ENCODE measurements at places on chromosomes 5 and 9.

- DNase-seq = no peak
These were observed 182.0 kb upstream of the IER5L start for GRCh38 chr9:129359916-129360536.

DNA sequence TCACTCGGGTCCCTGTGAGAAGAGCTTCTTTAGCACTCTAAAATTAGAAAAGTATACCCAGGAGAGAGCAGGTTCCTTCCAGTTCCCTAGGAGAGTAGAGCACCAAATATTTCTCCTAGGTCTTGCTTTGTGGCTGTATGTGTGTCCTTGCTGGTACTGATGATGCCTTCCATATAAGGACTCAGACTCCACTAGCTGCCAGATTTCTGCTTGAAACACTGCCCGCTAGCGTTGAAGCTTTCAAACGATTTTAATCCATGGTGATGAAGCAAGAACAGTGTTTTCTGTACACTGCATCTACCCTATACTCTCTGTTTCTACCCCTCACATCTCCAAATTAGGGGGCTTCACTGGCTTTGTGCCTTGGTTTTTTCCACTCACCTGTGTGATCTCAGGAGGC, 2.4 kb upstream of the SMC2 start:
- DNase-seq = no peak

- no peak for DNase-seq
These were observed 17.6 kb downstream of the AP3S1 start for GRCh38 chr5:115859378-115859777.

DNA sequence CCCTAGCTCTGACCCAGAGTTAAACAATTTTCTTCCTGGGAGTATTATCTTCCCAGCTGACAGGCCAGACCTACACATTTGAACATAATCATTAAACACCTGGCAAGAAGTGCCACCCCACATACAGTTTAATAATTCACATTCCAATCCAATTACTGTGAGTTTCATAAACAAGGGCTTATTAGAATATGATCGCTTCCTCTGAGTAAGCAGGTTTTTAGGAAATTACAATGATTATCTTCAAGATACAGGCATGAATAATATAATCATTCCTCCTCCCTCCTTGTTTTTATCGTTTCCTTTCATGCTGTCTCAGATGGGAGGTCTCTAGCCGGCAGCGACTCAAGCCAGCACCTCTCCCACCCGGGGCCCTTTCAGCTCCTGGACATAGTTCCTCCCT, 15.8 kb upstream of the KIF4B start:
- DNase-seq = no peak

GRCh38 chr5:178940569-178941360, at the start of gene ZNF454:
TSS of gene ZNF454 (plus strand) at chr5:178941198. CDS start at chr5:178942792, 1,594 bp downstream.
- no peak for DNase-seq

GRCh38 chr5:34606101-34606500, 50.0 kb upstream of the RAI14 start:
- DNase-seq = no peak

DNA sequence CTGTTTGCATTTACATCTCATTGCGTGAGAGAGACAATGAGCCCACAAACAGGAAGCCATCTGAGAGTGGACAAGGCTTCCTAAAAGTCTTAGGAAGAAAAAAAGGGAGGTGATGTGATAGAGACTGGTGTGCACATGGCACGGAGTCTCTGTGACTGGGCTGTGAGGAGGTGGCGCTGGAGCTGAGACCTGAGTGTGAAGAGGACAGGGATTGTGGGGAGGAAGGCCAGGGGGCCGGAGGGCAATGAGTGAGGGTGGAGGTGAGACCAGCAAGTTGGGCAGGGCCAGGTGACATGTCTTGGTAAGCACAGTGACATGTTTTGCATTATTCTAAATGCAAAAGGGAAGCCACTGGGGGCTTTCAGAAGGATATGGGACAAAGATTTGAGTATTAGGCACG, 45.0 kb downstream of the TSPAN17 start:
- DNase-seq = no peak

DNA sequence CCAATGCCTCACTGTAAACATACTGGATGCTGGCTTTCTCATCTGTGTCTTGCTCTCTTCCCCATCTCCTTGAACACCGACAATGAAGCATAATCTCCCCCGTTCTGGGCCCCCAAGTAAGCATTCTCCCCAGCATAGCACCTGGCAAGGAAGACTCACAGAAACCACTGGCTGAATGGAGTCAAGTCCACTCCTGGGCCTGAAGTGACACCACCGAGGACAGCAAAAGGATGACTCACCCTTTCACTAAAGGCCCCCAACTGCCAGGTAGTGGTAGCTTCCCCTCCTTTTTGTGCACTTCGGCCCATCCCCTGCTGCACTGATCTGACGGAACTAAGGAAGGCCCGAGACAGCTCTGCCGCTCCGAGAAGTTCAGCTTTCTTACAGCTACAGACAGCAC, 9.4 kb downstream of the VDAC1 start:
- DNase-seq = no peak

- DNase-seq = no peak
These were observed 2.2 kb downstream of the DDX41 start for GRCh38 chr5:177514541-177514940.

DNA sequence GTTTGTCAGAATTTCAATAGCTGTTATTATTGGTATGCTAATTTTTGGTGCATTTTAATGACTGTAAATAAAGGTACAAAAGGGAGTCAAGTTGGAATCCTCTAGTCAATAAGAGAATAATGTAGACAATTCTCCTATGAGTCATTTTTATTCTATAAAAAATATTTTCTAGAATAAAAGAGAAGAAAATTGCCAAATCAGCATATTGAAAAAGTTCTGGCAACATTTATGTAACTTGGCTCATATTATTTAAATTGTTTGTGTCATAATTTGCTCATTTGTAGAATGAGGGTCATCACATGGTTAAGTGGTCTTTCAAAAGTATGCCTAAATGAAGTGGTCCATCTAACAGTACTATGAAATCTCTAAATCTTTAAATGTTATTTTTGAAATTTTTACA, 1719.8 kb upstream of the WWC1 start:
- DNase-seq = no peak

- no peak for DNase-seq
These were observed 47.0 kb downstream of the KCNV2 start for GRCh38 chr9:2764353-2764752.

DNA sequence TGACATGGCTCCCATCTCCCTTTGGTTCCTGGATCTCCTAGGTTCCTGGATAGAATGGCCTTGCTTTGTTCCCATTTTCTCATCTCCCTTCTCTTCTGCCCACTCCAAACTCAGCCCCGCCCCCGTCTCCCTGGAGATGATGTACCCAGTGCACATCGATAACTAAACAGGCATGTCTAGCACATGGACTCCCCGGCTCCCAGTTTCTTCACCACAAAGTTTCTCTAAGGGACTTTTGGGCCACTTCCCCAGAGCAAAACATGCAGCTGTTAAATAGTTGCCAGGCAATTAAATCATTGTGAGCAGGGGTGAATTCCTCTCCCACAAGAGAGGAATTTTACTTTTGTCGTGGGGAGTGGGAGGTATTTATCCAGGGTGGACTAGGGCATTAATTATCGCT, 259.0 kb downstream of the GADD45G start:
- no peak for DNase-seq

DNA sequence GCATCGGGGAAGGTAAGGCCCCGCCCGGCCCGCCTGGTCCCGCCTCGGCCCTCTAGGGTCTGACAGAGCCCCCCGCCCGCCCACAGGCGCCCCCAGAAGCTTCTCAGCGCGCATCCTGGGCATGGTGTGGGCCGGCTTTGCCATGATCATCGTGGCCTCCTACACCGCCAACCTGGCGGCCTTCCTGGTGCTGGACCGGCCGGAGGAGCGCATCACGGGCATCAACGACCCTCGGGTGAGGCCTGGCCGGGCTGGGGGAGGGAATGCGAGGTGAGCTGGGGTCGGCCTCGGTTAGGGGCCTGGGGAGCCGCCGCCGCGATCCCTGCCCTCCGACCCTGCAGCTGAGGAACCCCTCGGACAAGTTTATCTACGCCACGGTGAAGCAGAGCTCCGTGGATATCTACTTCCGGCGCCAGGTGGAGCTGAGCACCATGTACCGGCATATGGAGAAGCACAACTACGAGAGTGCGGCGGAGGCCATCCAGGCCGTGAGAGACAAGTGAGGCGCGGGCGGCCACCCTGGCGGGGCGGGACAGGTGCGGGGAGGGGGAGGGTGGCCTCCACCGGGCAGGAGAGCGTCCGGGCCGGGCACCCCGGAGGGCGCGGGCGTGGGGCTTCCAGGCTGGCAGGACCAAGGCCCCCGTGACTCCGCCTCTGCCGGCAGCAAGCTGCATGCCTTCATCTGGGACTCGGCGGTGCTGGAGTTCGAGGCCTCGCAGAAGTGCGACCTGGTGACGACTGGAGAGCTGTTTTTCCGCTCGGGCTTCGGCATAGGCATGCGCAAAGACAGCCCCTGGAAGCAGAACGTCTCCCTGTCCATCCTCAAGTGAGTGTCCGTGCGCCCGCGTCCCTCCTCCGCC, 7.1 kb downstream of the LRRC26 start:
- no peak for DNase-seq

- no peak for DNase-seq
These were observed 2.0 kb upstream of the IRF1 start for GRCh38 chr5:132492386-132493125.

GRCh38 chr5:82622205-82622604, 344.1 kb upstream of the RPS23 start:
- no peak for DNase-seq

DNA sequence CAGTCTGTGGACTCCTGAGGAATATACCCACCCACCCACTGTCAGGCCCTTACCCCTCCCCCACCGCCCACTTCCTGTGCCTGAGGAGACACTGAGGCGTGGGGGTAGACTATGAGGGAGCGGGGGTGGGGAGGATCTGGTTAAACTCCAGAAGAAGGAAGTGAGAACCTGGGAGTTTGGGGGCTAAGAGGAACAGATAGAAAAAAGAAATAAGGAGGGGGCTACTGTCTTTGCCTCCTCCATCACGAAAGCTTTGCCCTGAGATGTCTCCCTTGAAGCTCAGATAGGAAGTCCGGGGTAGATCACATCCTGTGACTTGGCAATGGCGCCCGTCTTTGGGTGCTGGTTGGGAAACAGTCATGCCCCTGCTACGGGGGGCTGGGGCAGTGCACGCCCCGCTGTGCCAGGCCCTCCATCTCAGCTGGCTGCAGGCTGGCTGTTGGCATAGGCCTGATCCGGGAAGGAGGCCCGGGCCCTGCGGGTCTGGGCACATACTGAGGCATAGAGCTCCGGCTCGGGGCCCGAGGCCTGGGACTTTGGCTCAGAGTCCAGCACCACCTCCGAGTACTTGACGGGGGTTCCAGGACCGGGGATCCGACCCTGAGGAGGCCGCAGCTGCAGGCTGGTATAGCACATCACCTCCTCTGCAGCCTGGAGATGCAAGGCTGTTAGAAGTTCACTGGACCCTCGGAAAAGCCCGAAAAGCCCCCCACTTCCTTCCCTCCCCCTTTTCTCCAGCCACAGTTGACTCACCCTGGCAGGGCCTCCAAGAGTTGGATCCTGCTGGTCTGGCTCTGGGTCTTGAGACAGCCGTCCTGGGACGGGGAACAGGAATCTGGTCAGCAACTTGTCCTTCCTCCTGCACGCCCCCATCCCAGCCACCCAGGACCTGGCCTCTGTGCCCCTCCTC, 1.0 kb downstream of the SIT1 start:
- no peak for DNase-seq

GRCh38 chr5:119355685-119356611, at the start of gene TNFAIP8:
TSS of gene TNFAIP8 (plus strand) at chr5:119356019. CDS start at chr5:119356091, 72 bp downstream.
- DNase-seq = no peak

DNA sequence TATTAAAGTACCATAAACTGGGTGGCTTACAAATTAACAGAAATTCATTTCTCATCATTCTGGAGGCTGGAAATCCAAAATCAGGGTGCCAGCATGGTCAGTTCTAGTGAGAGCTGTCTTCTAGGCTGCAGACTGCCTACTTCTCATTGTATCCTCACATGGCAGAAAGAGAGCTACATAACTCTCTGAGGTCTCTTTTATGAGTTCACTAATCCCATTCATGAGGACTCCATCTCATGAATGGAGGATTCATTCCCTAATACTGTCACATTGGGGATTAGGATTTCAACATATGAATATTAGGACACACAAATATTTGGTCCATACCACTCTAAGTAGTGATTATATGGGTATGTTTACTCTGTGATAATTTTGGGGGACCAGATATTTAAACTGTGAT, 84.0 kb downstream of the ERP44 start:
- no peak for DNase-seq

DNA sequence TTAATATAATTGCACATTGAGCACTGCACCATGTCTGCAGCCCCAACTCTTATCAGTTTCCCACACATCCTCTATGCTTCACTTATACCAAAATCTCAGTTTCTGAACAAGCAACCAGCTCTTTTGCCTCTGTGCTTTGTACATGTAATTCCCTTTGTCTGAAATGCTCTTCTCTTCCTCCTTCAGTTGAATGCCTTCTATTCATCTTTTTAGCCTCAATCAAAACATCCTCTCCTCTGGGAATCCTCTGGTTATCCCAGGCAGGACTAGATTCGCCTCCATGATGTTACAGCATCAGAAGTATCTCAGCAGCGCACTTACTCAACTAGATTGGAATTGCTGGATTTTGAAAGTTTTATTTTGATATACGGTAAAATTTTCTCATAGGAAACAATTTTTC, 143.3 kb downstream of the GAS1 start:
- no peak for DNase-seq

DNA sequence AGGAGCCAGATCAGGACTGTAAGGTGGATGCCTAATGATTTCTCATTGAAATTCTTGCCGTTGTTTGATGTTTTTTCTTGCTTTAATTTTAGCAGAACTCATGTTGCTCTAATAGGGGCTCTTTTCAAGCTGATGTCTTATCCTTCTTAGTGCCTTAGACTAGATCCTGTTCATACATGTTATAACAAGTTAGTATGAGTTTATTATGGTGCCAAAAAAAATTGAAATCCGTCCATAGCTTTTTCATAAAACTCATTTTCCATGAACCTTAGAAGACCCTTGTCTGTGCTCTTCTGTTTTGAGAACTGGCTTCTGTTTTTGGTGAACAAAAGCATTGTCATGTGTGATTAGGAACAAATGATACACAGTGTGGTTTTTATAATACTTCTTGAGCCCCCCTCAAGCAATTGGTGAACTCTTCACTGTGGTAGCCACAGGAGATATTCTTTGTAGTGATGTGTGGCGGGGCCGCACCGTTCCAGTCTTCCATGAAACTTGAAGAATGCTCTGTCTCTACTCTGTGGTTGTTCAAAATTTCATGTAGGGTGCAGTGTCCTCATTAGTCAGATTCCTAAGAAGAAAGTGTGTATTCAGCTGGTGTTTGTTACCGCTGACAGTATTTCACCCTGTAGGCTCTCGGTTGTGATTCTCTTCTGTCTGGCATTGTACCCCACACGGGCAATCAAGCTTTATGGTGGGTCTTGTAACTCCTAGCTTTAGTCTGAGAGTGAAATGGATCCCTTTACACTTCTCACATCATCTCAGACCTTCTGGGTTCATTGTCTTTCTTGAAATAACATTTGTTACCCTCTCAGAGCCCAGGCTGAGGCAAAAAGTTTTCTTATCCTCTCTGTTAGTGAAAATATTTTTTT, 10.7 kb downstream of the OTULIN start:
- no peak for DNase-seq

DNA sequence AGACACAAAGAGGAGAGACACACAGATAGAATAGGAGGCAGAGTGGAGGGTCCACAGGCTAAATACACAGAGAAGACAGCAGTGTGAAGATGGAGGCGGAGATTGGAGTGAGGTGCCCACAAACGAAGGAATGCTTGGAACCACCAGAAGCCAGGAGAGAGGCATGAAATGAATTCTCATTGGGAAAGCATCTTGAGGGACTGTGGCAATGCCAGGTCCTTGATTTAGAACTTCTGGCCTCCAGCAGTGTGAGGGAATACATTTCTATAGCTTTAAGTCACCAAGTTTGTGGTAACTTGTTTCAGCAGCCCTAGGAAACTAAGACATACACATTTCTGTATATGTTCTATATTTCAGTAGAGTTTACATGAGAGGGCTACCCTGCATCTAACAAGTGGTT, 396.6 kb upstream of the ZNF608 start:
- no peak for DNase-seq
